Stimulated activated CD4-positive, alpha-beta T cell treated with anti-CD3 and anti-CD28 coated beads, Interleukin-4, amount 100 ng/mL, for 1 hour (primary cell): ENCODE measurements at places on chromosomes 13 and 19.

- DNase-seq: no peak
Measured at GRCh38 chr19:56341948-56342347, 27.3 kb upstream of the ZSCAN5A start.

- DNase-seq: no peak
Measured at GRCh38 chr13:36130193-36130551, 1.0 kb downstream of the DCLK1 start.

- DNase-seq: no peak
Measured at GRCh38 chr13:80798576-80799133, 457.7 kb upstream of the SPRY2 start.

DNA sequence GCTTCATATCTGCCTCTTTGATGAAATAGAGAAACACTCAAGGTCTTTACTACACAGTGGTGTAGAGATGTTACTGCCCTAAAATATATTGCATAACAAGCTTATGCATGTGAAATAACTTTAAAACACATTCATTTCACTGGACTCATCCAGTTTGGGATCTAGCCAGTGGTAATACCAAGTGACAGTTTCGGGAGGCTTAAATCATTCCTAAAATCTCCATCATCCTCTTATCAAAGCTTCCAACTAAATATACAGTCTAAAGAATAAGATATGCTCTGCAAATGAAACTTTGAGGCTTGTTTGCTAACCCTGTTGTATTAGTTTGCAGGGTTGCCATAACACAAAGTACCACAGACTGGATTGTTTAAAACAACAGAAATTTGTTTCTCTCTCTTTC lies 52.8 kb downstream of the THSD1 start:
- DNase-seq: no peak

DNA sequence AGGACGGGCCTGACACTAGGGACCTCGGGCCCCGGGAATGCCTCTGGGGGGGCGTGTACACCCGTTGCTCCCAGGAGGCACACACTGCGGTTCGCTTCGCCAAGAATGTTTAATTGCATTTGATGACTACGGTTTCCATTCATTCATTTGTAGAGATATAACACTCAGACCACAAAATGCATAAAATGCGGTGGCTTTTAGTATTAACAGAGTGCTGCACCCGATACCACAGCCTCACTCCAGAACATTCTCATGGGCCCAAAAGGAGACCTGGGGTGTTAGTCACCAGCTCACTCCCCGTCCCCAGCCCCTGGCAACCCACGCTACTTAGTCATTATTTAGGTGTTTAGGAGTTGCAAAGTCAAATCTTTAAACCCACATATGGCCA lies 21.8 kb downstream of the HCN2 start:
- peak; percentile 64 for DNase-seq

- no peak for DNase-seq
Measured at GRCh38 chr19:33950091-33950750, 153.6 kb downstream of the KCTD15 start.

DNA sequence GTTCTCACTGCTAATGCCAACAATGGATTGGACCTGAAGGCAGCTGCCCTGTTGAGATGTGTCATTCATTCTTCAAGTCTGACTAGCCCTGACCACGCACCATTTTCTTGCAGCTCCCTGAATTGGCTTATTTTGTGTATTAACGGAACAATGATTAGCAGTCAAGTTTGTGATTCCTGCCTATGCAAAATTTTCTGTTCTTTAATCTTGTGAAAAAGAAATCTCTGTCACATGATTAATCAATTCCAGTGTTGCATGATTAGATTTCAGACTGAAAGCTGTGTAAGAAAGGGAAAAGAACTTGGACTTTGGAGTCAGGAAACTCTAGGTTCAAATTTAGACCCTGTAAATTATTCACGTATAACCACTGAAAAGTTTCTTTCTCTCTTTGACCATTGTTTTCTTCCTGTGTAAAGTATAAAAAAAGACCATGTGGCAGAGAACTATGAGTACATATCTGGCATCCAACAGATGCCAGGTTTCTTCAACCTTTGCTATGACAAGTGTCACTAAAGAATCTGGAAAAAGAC lies 64.5 kb upstream of the SLC10A2 start:
- no peak for DNase-seq

- no peak for DNase-seq
Measured at GRCh38 chr13:112652512-112653070, 37.2 kb upstream of the ATP11A start.
